DMS 273 treated with DMSO at 0.1 percent for 48 hours (cell line): ENCODE measurements at places on chromosomes 16 and 17.

DNA sequence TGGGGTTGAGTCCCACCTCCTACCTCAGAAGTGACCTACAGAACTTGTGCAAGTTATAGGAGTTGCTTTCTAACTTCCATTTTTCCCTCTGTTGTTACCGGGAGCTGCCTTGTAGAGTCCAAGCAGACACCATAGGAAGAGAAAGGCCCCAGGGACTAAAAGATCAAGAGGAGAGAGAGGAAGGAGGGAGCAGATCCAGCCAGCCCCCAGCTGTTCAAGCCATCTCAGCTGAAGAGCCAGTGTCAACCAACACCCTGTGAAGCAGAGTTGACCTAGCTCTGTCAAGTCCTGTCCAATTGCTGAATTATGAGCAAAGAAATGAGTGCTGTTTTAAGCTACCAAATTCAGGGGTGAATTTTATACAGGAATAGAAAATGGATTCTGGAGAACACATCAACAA, 34.9 kb upstream of the CACNG4 start:
- no peak for DNase-seq

DNA sequence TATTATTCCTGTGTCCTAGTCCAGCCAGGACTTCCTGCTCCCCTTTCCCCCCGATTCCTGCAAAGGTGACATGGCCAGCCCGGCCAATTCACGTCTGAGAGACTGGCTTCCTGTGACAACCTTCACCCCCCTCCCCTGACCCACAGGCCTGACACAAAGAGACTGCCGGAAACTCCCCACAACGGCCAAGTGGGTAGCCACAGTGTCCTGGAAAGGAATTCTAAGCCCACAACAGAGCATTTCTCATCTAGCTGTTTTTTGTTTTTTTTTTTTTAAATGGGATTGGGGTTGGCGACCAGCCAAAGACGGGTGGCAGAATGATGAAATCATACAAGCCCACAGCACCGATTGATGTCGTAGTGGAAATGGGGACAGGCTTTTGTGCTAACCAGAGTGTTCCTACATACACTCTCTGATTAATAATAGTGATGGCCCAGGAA, 2.8 kb upstream of the XAF1 start:
- DNase-seq, result no peak

DNA sequence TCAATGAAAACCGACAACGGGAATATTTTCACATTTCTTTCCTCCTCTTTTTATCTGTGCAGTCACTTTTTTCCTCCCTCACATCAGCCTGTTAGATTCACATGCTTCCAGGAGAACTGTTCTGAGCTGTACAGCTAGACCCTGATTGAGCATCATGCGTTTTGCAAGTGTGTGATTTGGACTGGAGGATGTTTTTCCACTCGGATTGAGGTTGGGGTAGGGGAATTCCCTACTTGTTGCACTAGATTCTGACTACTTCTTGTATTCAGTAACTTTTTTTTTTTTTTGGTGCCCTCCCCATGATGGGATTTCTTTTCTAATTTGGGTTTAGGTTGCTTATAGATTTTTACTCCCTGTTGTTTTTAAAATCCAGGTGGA, 4.8 kb downstream of the MSI2 start:
- DNase-seq, result no peak

DNA sequence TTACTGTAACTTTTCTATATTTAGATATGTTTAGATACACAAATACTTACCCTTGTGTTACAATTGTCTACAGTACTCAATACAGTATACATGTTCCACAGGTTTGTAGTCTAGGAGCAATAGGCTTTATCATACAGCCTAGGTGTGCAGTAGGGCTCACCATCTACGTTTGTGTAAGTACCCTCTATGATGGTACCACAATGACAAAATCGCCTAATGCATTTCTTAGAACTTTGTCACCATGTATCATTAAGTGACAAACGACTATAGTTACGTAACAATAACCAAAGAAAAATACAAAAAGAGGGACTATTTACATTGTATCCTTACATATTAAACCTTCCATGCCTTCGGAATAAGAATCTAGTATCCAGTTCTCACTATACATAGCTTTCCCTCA, 8.0 kb downstream of the STAT5B start:
- DNase-seq, result no peak

DNA sequence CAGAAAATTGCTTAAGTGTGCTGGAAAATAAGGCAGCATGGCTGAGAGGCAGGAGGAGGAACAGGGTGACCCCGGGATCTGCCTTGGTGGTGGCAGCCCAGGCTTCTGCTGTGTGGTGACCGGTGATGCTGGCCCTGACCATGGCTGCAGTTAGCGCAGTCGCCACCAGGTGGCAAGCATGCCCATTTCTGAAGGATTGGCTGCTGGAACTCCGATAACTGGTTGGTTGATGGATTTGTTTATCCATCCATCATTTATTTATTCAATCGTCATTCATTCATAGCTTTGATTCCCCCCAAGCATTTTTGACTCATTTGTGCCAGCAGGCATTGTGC, 29.1 kb upstream of the ITGA3 start:
- DNase-seq, result peak; percentile 9

GRCh38 chr17:80455336-80455710, 21.1 kb downstream of the NPTX1 start:
- no peak for DNase-seq
